Mammary epithelial cell (primary cell): ENCODE measurements at places on chromosomes 2 and 18. TPM values are rescaled to one million over a fixed set of nuclear protein-coding genes. Genes with fewer than 3 reads are reported as not detected.

The SH2D6 gene
- 0.06 TPM for polyA plus RNA-seq

The ARL5A gene
- 19.7 TPM for polyA plus RNA-seq

The KLHL14 gene
- polyA plus RNA-seq, result not detected

The TFPI gene
- 0.50 TPM for polyA plus RNA-seq

The CFC1 gene
- not detected for polyA plus RNA-seq

The METTL21A gene
- 11.0 TPM for polyA plus RNA-seq

The ZNF804A gene
- polyA plus RNA-seq, result not detected

The C2orf80 gene
- not detected for polyA plus RNA-seq

The IFIH1 gene
- polyA plus RNA-seq, result 1.8 TPM

The CHST10 gene
- polyA plus RNA-seq, result 6.9 TPM

The FAM110C gene
- 18.5 TPM for polyA plus RNA-seq

The TUBA4A gene
- 616 TPM for polyA plus RNA-seq

The CRYBA2 gene
- 0.12 TPM for polyA plus RNA-seq

The CDH19 gene
- not detected for polyA plus RNA-seq

The INHBB gene
- 0.02 TPM for polyA plus RNA-seq

The SPC25 gene
- 9.3 TPM for polyA plus RNA-seq

The LDLRAD4 gene
- polyA plus RNA-seq, result not detected

GRCh38 chr2:27527182-27527581, 30.5 kb downstream of the GCKR start:
- peak; percentile 58 for DNase-seq

GRCh38 chr2:37168217-37168981, 11.6 kb upstream of the EIF2AK2 start:
- DNase-seq, result peak; percentile 36

DNA sequence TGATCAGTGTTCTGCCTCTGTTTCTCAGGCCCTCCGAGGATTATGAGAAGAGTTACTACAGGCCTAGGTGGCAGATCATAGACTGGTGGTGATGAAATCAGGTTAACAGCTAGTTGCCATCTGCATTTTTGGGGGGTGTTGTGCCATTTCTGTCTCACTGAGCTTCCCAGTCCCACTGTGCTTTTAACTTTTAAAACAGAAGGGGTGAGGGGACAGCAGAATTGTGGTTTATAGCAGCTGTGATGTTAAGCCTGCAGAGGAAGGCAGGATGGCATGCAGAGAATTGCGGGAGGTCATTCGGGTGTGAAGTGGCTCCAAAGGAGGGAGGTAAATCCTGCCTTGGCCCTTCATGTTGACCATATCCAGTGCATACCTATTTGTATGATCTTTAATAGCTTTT, 5.0 kb downstream of the CAB39 start:
- DNase-seq, result no peak

DNA sequence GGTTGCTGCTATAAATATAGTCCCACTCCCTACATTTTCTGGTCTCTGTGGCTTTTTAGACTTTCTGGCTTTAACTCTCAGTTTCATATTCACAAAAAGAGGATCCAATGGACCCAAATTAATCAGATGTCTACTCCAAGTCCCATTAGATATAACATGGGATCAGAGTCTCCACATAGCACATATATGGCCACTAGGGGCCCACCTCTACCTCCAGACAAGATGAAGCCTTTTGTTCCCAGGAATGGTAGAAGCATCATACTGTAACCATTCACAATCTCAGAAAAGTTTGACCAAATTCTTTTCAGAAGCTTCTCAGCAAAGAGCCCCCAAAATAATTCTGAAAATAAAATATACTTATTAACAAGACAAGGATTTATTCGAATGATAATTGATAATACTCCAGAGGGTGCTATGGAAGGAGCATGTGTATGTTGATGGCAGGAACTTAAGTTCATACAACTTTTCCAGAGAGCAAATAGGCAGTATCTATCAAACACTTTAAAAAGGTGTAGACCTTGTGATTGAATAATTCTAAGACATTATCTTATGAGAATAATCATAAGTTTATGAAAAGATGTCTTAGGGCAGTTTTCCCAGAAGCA, 382.3 kb upstream of the CRIM1 start:
- peak; percentile 25 for DNase-seq

GRCh38 chr2:204958371-204958770, 413.1 kb downstream of the PARD3B start:
- DNase-seq, result no peak

GRCh38 chr18:77111951-77112746, 20.4 kb downstream of the MBP start:
- no peak for DNase-seq

- DNase-seq, result no peak
Observed at GRCh38 chr2:224934526-224935188, 107.6 kb downstream of the DOCK10 start.

DNA sequence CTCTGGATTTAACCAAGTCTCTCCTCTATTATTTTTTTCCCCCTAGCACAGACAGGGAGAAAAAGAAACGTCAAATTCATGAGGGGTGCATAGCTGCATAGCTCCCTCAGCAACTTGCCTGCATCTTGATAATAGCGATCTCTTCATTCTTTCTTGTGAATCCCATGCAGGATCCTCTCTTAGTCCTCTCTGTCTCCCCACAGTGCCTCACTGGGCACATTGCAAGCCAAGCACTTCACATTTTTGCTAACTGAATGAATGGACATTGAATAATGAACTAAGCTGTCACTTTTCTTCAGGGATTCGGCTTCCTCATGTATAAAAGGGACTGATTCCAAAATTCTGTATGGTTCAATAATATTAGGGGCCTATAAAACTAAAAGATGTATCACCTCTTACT, 2.9 kb upstream of the EPB41L3 start:
- DNase-seq, result no peak

DNA sequence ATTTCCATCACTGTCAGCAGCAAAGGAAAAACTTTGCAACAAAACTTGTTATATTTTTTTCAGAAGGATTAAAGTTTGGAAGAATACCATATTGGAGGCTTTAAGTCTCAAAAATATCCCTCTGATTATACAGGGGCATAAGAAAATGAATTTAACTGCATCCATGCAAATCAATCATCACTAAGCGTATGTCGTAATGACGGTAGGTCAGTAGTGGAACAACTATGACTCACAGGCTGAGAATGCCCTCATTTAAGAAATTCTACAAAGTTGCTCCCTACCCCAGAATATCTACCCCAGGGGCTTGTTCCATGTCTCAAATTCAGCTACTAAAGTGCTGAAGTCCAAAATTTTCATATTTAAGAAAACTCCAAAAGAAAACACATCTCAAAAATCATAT, 12.5 kb upstream of the NAB1 start:
- DNase-seq, result peak; percentile 58

- DNase-seq, result no peak
Observed at GRCh38 chr2:240918258-240919091, 12.3 kb downstream of the CROCC2 start.

- DNase-seq, result peak; percentile 54
Observed at GRCh38 chr18:8982416-8983183, 119.9 kb upstream of the NDUFV2 start.

- DNase-seq, result no peak
Observed at GRCh38 chr18:45688833-45689232, 35.1 kb upstream of the SLC14A1 start.

DNA sequence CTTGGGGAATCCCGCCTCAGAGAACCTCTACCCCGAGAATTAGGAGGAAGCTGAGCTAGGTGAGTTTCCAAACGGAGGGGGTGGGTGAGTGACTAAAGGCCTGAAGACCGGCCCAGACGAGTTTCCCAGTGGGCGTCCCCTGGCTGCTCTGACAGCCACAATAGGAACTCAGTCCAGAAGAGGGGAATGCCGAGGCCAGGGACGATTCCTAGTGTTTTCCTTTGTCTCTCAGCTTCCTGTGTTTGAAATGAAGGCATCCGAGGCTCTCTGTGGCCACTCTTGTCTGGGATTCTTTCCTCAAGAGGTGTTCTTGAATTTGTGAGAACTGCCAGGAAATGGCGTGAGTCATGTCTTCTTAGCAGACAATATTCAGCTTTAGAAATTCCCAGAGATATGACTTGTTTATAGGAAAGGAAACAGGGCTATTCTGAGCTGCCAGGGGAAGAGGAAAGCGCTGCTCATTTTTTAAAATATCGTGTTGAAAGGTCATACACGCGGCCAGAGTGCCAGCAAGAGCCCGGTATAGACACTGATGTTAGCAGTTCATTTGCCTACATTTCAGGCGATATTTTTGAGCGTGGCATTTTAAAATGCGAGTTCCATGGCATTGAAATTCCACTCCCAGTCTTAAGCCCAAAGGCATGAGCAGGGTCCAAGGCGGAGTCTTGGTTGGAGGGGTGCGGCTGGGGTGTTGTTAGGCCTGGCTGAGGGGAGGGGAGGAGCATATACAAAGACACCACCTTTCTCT, 169.1 kb upstream of the KLF7 start:
- peak; percentile 99 for DNase-seq

GRCh38 chr2:72113847-72114692, 33.6 kb downstream of the CYP26B1 start:
- no peak for DNase-seq

DNA sequence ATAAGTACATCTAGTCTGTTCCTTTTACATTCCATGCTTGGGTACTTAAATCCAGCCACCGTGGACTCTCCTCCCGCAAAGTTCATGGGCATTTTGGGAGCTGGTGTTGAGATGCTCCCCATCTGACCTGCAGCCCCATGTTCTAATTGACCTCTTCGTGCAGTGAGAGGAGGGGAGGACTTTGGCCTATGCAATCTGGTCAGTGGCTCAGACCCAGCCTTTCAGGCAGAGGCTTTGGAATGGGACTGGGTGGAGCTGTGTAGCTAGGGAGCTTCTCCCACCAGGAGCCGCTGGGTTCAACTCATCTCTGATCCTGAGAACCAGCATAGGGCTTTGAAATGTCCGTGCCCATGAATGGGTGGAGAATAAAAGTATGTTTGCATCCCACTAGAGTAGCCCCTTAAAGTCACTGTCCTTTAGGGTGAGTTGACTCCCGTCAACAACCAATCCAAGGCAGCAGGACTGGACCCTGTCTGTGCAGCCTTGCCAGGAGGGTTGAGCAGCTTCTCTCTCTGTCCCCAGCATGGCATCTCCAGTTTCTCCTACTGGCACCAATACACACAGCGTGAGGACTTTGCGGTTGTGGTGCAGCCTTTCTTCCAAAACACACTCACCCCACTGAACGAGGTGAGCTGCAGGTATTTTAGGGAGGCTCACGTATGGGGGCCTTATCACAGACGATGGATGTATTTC, 120.0 kb upstream of the PPP1CB start:
- no peak for DNase-seq

GRCh38 chr2:88161446-88162244, 8.5 kb upstream of the THNSL2 start:
- DNase-seq, result peak; percentile 80

GRCh38 chr18:36680042-36680441, 148.8 kb downstream of the TPGS2 start:
- DNase-seq, result peak; percentile 44

DNA sequence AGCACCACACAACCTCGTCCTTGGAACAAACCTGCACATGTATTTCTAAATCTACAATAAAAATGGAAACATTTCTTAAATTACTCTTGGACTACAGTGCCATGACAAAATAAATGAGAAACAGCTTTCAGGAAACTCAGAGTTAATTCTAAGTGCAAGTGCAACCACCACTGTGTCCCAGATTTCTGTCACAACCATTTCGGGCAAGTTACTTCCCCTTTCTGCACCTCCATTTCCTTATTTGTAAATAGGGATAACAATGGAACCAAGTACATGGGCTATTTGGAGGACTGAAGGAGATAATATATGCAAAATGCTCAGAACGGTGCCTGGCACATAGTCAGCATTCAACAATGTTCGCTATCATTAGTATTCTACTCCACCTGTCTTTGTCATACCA, 93.2 kb downstream of the CACNB4 start:
- no peak for DNase-seq

- no peak for DNase-seq
Observed at GRCh38 chr2:137255345-137255744, 490.0 kb downstream of the THSD7B start.

GRCh38 chr2:231800493-231801091, 14.3 kb downstream of the COPS7B start:
- no peak for DNase-seq

DNA sequence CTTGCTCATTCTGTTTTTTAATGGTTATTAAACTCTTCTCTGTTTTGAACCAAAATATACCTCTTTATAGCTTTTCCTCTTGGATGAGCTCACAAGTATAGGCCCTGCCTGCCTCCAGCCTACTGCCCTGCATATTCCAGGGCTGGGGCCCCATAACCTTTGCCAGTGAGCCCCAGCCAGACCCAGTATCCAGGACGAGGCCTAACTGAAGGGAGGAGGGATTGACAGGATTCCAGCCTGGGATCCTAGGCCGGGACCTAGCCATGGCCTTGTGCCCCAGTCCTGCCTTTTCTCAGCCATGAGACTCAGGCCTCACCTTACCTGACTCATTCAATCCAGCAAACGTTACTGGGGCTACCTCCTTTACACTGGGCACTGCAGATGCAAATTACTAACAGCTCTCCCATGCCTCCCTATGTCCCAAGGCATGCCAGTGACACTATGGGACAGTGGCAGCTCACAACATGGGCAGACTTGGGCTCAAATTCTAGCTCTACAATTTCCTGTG, 159.2 kb downstream of the DDX1 start:
- DNase-seq, result no peak

GRCh38 chr2:215613280-215613679, 177.4 kb upstream of the FN1 start:
- DNase-seq, result no peak

- DNase-seq, result peak; percentile 1
Observed at GRCh38 chr2:50777954-50778353, 254.0 kb downstream of the NRXN1 start.

DNA sequence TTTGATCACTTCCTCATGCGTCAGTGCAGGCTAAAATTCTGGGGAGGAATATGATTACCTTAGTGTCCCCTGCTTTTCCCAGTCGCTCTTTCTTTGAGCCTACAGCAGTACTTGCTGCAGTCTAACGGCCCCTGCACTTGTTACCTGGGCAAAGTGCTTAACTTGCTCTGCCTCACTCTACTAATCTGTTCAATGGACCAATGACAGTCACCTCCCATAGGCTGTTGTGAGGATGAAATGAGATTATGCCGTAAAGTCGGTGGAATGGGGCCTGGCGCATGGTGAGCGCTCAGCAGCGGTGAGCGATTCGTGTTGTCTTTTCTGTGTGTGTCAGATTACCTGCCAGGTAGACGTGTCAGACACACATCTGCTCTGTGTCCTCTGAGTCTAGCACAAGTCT, 5.3 kb downstream of the TNS1 start:
- DNase-seq, result no peak

GRCh38 chr18:54946149-54946581, 13.1 kb downstream of the CCDC68 start:
- DNase-seq, result no peak

- no peak for DNase-seq
Observed at GRCh38 chr2:9799011-9799596, 44.2 kb upstream of the TAF1B start.

DNA sequence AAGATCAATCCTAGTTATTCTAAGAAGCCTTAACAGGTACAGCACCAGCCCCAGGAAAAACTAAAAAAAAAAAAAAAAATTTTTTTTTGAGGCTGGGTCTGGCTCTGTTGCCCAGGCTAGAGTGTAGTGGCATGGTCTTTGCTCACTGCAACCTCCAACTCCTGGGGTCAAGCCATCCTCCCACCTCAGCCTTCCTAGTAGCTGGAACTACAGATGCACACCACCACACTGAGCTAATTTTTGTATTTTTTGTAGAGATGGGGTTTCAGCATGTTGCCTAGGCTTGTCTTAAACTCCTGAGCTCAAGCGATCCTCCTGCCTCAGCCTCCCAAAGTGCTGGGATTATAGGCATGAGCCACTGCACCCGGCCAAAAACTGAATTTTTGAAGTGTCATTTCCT, 10.3 kb upstream of the ALPK2 start:
- DNase-seq, result no peak
